ENCODE measurements at places on chromosomes 2 and 18.

- DNase-seq = no peak
Measured at GRCh38 chr2:168354499-168354898, 101.6 kb upstream of the CERS6 start.

- DNase-seq = no peak
Measured at GRCh38 chr18:14942275-14942674, 194.3 kb downstream of the ANKRD30B start.

- peak; percentile 92 for DNase-seq
Measured at GRCh38 chr2:66024391-66024790, 410.5 kb upstream of the MEIS1 start.

DNA sequence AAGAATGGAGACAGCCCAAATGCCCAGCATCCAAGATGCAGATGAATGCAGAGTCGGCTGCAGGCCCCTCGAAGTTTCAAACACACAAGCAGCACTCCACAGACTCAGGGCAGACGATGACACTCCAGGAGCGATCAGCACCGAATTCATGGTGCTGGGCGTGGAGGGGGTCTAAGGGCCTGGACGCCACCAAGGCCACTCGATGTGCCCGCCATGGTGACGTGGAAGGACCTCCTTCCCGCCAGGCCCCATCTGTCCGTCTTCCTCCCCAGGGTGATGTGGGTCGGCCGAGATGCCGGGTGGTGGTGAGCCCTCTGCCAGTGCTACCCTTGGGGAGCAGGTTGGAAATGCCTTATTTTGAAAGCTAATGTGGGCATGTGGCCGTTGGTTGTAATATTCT lies 9.4 kb downstream of the KIF1A start:
- DNase-seq = peak; percentile 44

DNA sequence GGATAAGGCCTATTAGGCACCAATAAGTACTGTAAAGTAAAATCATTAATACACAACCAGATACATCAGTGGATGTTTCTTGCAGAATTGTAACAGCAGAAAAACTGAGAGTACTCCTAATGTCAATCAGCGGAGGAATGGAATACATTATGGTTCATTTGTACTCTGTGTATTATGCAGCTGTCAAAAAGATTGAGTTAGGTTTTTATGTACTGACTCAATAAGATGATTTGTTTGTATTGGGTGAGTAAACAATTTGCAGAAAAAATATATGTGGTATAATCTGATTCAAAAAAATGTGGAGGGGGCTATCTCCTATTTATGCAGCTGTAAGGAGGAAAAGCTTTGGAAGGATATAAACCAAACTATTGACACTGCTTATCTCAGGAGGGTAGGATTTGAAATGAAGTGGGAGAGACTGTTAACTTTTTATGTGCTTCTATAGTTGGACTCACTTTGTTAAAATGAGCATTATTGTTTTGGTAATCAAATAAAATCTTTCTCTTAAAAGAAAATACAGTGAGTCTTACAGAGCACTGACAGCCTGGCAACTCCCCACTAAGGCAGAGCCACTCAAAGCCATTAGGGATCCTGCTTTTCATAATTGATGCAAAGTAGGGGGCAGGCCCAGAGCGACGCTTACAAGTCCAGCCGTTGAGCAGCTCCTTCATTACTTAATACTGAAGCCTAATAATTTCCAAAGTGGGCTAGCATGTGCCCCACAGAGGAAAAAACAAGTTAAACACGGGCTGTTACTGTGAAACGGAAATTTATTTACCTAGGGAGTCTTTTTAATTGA lies 168.8 kb downstream of the PHLPP1 start:
- DNase-seq = no peak

Measured in islet precursor cell (in vitro differentiated cells).